MCF 10A (cell line): ENCODE measurements at places on chromosomes 12 and 14.
A peak's percentile ranks its signal among the peaks of the same experiment; 100 is the strongest.

DNA sequence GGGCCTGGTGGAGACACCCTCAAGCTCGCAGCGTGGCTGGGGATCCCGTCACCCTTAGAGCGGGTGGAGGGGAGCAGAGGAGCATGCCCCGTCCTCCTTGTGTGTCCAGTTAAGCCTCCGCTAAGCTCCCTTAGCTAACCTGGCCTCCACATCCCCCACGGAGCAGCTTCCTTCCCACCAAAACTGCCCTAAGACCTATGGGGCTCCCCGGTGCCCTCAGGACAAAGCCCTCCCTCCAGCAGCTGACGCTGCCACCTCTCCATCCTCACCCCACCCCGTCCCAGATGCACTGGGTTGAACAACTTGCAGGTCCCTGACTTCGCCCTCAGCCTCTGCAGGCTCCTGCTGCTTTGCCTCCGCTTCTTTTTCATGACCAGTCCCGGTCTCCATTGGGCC lies 4.0 kb downstream of the AHNAK2 start:
- DNase-seq: no peak

- no peak for DNase-seq
Observed at GRCh38 chr12:56978397-56979138, 21.2 kb upstream of the RDH16 start.

DNA sequence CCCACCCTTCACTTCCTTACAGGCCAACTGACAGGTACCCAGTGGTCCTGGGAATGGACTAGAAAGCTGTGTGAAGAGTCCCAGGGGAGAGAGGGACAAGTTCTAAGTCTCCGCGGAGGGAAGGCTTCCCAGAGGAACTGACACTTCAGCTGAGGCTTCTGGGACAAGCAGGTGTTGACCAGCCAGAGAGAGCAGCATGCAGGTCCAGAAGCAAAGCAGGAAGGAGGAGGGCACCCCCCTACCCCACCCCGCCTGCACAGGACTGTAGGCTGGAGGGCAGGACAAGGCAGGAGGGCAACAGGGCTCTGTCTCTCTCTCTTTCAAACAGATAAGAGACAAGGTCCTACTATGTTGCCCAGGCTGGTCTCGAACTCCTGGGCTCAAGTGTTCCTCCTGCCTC lies 58.2 kb upstream of the CORO1C start:
- DNase-seq: no peak

DNA sequence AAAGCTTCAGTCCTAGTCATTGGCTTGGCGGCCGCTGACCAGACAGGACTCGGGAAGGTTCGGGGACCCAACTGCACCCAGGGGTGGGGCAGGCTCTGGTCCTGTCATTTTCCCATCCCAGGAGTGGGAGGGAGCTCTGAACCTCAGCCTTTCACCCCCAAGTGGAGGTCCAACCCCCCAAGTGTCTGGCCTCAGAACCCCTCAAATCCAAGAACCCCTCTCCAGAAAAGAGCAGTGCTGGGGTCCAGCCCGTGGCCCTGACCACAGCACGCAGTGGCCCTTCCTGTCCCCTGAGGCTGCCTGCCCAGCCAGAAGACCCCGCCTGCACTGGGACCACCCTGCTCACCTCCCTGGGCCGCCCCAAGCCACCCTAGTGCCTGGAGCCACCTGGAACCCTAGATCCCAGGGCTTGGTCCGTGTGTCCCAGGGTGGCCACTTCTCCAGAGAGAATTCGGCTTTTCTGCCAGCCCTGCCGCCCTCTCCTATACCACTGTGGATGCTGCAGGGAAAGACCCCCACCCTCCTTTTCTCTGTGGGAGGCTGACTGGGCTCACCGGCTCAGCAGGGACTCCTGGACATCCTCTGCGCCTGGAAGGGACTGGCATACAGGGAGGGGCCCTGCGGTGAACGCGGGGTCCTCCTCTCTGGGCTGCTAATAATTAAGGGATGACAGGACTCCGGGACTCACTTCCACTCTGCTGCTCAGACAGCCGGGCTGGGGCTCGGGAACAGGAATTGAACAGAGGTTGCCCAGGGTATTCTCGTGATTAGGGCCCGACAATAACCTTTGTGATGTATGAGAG lies 326.9 kb upstream of the SFSWAP start:
- DNase-seq: no peak

- no peak for DNase-seq
Observed at GRCh38 chr12:122135437-122136031, 38.5 kb downstream of the IL31 start.

DNA sequence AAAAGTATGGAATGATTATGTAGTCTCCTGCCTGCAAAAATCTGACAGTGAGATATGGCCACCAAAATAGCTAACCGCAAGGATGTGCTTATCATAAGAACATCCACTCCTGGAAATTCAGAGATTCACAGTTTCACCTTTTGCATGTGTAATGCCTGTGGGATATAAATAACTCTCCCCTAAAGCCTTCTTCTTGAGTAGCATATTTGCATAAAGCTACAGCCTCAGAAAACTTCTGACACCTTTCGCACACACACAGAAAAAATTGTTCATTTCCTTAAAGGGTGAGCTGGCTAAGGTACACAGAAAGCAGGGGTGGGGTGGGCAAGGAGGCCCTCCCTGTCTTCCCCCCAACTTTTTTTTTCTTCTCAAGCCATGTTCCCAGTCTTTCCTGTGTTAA lies 3.1 kb upstream of the IGF1 start:
- DNase-seq: no peak

DNA sequence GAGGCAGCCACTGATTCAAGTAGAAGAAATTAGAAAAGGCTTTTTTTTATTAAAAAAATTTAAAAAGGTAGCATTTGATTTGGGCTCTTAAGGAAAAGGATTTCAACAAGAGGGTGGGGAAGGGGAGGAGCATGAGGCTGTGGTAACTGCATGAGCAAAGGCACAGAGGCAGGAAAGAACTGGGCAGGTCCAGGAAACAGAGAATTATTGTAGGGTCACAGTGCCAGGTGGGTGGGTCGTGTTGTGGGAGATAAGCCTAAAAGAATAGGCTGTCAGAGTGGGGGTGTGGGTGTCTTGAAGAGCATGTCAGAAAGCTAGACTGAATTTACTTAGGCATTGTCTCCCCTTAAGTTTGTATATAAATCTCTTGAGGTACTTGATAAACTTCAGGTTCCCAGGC lies 7.8 kb downstream of the LIMA1 start:
- DNase-seq: no peak

DNA sequence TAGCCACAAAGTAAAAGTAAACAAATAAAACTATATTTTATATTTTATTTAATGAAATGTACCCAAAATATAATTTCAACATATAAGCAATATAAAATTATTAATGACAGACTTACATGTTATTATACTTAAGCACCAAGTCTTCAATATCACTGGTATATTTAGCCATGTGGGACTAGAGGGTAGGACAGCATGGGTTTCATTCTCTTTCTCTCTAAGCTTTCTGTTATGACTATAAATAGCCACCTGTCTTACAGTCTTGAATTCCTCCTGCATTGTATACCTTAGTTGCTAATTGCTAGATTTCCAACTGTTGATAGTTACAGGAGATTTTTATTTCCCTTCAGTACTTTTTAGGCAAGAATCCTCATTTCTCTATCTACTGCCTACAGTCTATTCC lies 63.1 kb upstream of the LIN7A start:
- no peak for DNase-seq

GRCh38 chr12:71648537-71648936 lies 15.1 kb downstream of the ZFC3H1 start:
- DNase-seq: no peak

GRCh38 chr12:102960766-102961465 lies 3.4 kb downstream of the ASCL1 start:
- DNase-seq: no peak

DNA sequence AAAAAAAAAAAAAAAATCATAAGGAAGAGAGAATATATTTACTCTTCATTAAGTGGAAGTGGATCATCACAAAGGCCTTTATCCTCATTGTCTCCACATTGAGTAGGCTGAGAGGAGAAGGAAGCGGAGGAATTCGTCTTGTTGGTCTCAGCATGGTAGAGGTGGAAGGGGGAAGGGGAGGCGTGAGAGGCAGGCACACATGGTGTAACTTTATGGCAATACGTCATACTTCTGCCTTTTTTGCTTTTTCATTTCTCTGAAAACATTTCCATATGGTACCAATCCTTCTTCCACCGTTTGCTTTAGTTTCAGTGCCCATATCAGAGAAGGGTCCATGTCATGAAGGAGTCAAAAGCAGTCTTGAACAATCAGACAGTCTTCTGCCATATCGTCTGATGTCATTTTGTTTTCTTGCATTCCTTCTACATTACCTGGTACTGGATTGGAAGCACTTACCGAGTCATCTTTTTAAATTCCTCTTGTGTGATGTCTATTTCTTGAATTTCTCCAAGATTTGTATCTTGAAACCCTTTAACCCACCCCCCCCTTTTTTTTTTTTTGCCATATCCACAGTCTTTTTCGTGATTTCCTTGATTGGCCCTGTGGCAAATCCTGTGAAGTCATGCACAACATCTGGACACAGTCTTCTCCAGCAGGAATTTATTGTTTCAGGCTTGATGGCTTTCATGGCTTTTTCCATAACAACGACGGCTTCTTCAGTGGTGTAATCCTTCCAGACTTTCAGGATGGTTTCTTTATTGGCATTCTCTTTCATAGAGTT lies 8.9 kb downstream of the FUT8 start:
- no peak for DNase-seq

GRCh38 chr12:120412421-120412820 lies 25.5 kb upstream of the COX6A1 start:
- DNase-seq: no peak

GRCh38 chr14:105067969-105068301 lies 2.7 kb upstream of the GPR132 start:
- no peak for DNase-seq

GRCh38 chr12:89245090-89245489 lies 107.2 kb downstream of the DUSP6 start:
- no peak for DNase-seq

DNA sequence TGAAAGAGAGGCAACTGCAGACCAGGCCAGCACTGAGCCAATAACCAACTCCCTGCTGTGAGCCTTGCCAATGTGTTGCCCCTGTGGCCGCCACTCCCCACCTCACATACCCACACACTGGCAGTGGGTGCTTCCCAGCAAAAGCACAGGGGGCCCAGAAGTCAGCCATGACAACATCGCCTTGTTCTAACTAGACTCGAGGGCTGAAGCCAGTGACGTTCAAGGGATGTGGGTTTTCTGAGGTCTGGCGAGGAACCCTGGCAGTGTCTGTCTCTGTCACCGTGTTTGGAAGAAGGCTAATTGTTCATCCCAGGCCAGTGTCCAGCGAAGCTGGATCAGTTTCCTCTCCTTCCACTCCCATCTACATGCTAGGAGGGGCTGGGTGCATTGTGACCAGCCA lies 311.8 kb upstream of the AMIGO2 start:
- no peak for DNase-seq

DNA sequence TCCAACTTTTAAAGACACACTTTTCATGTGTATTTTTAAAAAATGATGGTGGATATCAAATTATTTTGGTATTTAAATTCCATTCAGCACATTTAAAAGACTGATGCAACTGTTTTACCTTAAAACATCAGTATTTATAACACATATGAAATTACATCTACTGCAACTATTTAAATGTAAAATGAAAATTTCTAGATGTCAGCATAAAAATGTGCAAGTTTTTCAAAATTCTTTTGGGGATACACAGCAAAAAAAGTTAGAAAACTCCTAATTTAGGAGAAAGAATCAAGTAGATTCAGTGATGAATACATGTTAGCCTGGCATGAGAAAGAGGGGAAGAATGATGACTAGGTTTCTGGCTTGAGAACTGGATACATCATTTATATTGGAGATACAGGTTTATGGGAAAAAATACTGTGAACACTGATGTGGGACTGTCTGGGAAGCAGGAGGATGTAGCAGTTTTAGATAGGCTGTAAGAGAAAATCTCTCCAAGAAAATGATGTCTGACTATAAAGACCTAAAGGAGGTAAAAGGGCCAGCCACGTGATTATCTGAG lies 9.2 kb downstream of the SOS2 start:
- DNase-seq: no peak

DNA sequence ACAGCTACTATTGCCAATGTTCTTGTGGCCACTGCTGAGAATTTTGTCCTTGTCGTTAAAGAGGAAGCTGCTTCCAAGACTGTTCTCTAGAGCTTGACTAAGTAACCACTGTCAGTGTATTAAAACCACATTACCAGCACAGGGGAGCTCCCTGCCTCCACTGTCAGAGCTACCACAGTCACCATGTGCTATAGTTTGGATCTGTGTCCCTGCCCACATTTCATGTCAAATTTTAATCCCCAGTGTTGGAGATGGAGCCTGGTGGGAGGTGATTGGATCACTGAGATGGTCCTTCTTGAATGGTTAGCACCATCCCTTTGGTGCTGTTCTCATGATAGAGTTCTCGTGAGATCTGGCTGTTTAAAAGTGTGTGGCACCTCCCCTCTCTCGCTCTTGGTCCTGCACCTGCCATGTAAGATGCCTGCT lies 23.2 kb upstream of the RAP1B start:
- no peak for DNase-seq

- DNase-seq: peak; percentile 86
Observed at GRCh38 chr12:6377667-6377994, 2.3 kb upstream of the SCNN1A start.

- no peak for DNase-seq
Observed at GRCh38 chr14:59015482-59015881, 173.0 kb upstream of the DAAM1 start.

DNA sequence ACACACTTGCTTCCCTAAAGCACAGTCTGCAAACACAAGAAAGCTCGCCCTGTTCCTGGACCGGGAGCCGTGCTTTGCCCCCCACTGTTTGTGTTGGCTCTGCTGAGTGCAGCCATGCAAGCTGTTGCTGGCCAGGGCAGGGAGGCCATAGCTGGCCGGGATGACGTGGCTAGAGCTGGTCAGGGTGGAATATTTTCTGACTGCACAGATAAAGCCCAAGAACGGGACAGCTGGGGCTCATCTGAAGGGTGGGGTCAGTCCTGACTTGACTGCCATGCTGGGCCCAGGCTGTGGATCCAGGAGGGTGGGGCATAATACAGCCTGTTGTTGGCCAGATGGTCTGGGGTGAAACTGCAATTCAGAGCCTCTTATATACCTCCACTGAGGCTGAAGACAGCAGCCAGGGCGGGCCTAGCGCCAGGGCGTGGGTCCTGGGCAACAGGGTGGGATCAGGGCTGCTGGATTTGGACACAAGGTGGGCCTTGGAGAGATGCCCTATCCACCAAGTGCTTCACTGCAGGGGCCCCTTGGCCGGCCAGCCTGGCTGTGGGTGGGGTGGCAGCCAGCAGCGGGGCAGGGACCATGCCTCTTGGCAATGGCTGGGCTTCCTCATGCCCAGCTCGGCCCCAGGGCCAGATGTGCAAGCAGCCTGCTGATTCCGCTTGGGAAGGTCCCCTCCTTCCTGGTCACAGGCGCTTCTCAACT lies 14.8 kb downstream of the KMT5A start:
- DNase-seq: no peak
